Subcutaneous preadipocyte (primary cell): ENCODE measurements at places on chromosomes 11 and 22. TPM values are rescaled to one million over a fixed set of nuclear protein-coding genes. Genes with fewer than 3 reads are reported as not detected.

Gene USH1C
- not detected in 2 replicates for total RNA-seq

Gene KCNA4
- total RNA-seq, result not detected in 2 replicates

Gene TRPC6
- total RNA-seq, result under 0.01 and 0.37 TPM in 2 replicates

Gene UPK3A
- not detected in 2 replicates for total RNA-seq

Gene MAPK11
- 2.5 and 4.4 TPM in 2 replicates for total RNA-seq

Gene C1QTNF4
- under 0.01 and 0.20 TPM in 2 replicates for total RNA-seq

Gene TNNI2
- not detected in 2 replicates for total RNA-seq

Gene MCAM
- 0.73 and 0.98 TPM in 2 replicates for total RNA-seq

Gene DGAT2
- 9.8 and 18.7 TPM in 2 replicates for total RNA-seq

Gene CYP2R1
- total RNA-seq, result 6.8 and 7.0 TPM in 2 replicates

Gene OR9Q1
- not detected in 2 replicates for total RNA-seq

Gene MUC5AC
- total RNA-seq, result not detected in 2 replicates

Gene CLMP
- total RNA-seq, result 162 and 189 TPM in 2 replicates

Gene BARX2
- not detected in 2 replicates for total RNA-seq

Gene CBX7
- total RNA-seq, result 2.6 and 3.7 TPM in 2 replicates

Gene SLC5A1
- not detected in 2 replicates for total RNA-seq

Gene OR10A2
- not detected in 2 replicates for total RNA-seq
